Fibroblast of the aortic adventitia (primary cell): ENCODE measurements at places on chromosomes 3 and 15. TPM values are rescaled to one million over a fixed set of nuclear protein-coding genes. Genes with fewer than 3 reads are reported as not detected.
A peak's percentile ranks its signal among the peaks of the same experiment; 100 is the strongest.

The LARP6 gene
- 55.9 and 68.1 TPM in 2 replicates for total RNA-seq

- DNase-seq, result no peak
These were observed 53.4 kb upstream of the NEO1 start for GRCh38 chr15:72998681-72999466.

DNA sequence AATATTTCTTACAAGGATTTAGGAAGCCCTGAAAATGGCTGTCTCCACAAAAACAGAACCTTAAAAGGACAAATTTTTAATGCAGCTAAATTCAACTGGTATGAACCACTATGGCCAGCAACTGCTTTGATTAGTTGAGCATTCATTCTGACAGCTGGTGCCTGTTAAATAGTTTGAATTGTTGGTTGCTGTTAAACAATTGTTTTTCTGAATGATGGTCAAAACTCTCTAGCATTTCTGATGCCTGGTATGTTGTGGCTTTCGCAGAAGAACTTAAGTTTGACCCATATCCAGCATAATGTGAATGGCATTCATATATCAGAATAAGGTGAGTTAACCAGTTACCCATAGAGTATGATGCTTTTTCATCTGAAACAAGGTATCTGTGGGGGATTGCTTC is 138.4 kb downstream of the MEIS2 start:
- DNase-seq, result peak; percentile 25

DNA sequence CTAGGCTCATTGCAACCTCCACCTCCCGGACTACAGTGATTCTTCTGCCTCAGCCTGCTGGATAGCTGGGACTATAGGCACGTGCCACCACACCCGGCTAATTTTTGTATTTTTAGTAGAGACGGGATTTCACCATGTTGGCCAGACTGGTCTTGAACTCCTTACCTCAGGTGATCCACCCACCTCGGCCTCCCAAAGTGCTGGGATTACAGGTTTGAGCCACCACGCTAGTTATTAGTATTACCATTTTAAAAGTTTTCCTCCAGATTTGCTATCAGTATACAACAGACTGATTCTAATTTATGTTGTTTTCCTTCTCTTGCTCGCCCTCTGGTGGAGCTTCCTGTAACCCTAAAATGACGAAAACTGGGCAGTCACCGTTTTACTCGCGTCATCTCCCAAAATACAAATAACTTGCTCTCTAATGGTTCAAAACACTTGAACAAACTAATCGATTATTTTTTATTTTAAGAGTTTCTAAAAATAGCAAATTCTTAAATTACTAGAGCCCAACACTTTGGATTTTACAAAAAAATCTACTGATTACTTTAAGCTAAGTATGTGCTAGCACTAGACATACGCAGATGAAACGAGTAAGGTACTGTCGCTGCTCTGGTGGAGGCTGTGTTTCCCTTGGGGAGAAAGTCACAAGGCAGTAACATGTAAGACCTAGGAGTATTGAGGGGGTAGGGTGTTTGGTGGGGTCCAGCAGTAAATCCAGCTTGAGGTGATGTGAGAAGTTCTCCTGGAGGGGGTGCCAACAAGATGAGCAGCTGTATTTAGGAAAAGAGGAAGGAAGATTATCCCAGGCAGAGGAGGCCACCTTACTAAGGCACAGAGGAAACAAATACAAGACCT is 203.3 kb downstream of the MBNL1 start:
- peak; percentile 79 for DNase-seq

DNA sequence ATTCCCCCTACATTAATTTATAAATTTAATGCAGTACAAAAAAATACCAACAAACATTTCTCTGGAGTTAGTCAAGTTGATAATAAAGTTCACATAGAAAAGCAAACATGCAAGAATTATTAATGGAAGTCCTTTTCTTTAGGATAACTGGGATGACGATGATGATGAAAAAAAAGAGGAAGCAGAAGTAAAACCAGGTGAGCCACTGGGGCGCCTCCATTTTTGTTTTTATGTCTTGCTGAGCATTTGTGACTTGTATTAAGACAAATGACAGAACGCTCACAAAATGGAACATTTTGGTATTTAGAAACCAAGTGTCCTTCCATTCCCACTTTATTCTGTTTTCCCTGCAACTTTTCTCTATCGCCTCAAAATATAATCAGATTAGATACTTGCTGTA is 13.8 kb downstream of the EIF3J start:
- no peak for DNase-seq
